Daoy (cell line): ENCODE measurements at places on chromosomes 5 and 9.

- no peak for DNase-seq
Observed at GRCh38 chr9:108972186-108972585, 38.0 kb downstream of the ABITRAM start.

GRCh38 chr5:6775571-6775970, 62.3 kb downstream of the TENT4A start:
- no peak for DNase-seq

DNA sequence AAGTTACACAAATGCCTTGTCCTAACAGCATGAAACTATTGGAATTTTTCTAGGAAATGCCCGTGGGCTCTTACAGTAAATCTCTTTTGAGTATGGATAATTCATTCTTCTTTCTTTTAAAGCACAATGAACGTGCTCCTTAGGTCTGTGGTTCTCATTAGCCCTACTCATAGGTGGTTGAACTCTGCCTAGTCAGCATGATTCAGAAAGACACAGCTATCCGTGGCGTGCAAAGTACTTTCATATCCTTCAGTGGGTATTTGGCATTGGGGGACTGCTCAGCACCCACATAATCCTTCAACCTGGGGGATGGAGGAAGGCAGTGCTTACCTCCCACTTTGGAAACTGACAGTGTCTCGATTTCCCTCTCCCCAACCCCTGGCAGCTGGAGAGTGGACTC, 462.0 kb upstream of the CLINT1 start:
- no peak for DNase-seq

GRCh38 chr5:87116825-87117512, 150.7 kb upstream of the RASA1 start:
- peak; percentile 20 for DNase-seq

DNA sequence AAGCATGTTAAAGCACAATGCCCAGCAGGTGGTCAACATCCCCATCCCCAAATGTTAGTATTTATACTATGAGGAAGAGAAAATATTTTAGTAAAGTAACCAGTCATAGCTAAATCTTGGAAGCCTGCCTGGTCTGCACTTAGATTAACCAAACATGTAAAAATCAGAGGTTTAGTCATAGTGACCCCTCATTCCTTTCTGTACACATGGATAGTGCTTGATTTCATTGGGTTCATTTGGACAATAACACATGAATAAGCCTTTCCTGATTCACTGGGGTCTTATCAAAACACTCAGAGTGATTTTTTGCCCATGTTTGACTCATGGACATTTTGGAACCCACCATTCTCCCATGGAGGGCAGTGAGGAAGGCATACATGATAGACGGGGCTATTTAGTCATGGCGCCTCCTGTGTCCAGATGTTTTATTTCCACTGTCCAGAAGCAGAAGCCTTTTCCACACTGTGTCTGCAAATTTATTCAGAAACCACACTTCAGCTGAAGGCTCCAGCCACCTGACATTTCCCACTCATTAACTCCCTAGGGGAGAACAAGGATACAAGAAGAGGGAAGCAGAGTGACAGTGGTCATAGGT, 32.5 kb downstream of the OR1J1 start:
- peak; percentile 14 for DNase-seq

- peak; percentile 65 for DNase-seq
Observed at GRCh38 chr9:97632248-97632984, 752 bp downstream of the TSTD2 start.

- DNase-seq, result peak; percentile 96
Observed at GRCh38 chr5:139745800-139746690, 49.6 kb upstream of the PSD2 start.
